ENCODE measurements at places on chromosomes 3 and 15.

- DNase-seq, result no peak
These were observed 103.0 kb downstream of the LARS2 start for GRCh38 chr3:45491344-45491743.

DNA sequence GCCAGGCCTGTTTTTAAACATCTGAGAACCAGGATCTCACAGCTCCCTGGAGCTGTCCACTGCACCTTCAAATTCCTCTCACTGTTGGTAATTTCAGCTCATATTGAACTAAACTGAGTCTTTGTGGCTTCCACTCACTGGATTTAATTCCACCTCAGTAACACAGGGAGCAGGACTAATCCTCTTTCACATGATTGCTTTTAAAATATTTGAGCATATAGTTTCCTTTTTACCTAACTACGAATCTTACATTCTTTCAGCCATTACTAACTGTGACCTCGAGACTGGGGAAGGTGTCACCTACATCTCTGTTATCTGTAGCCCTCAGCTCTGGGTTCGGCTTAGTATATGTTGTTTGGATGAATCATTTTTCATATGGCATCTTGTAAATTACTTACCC lies 194.3 kb upstream of the C2CD4B start:
- DNase-seq, result no peak

GRCh38 chr3:185242642-185243041 lies 11.2 kb downstream of the EHHADH start:
- DNase-seq, result no peak

DNA sequence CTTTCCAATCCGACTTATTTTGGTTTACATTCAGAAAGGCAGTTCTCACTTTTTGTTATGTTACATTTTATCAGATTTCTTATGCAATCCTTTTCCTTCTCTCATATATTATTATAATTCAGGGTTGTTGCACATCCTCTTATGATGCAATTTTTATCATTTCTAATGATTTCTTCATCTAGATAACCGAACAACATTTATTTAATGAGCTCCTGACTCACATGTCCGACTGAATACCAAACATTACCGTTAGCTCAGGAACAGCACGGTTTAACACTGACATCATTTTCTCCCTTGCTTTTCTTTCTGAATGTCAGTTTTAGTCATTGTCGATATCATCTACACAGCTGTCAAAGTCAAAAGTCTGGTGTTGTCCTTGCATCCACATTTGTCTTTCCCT lies 199.2 kb downstream of the BCHE start:
- DNase-seq, result no peak

GRCh38 chr15:64640146-64640871 lies 135.1 kb downstream of the RBPMS2 start:
- DNase-seq, result no peak

DNA sequence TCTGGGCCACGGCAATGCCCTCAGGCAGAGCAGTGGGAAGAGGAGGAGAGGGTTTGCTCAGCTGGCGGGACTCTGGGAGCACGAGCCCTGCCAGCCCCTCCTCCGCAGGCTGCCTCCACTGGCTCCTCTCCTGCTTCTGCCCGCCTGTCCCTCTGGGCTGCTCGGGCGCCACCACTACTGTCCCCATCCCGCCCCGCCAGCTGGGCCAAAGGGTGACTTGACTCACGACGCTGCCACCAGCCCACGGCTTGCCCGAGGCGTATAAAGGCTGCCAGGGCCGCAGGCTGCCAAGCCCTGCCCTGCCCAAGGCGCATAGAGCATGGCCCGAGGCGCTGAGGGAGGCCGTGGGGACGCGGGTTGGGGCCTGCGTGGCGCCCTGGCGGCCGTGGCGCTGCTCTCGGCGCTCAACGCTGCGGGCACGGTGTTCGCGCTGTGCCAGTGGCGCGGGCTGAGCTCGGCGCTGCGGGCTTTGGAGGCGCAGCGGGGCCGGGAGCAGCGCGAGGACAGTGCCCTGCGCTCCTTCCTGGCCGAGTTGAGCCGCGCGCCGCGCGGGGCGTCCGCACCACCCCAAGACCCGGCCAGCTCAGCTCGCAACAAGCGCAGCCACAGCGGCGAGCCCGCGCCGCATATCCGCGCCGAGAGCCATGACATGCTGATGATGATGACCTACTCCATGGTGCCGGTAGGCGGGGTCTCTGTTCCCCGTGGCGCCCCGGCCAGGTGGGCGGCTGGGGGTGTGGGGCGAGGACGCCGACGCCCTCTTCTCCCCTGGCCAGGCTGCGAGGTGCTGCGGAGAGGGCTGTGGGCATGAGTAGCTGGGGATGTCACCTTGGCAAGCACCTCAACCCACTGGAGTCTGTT lies at the start of gene GLDN:
GLDN (plus strand) TSS at position 290 of the 861 bp plus-strand sequence; CDS start at position 320, 30 bp downstream.
- DNase-seq, result no peak

DNA sequence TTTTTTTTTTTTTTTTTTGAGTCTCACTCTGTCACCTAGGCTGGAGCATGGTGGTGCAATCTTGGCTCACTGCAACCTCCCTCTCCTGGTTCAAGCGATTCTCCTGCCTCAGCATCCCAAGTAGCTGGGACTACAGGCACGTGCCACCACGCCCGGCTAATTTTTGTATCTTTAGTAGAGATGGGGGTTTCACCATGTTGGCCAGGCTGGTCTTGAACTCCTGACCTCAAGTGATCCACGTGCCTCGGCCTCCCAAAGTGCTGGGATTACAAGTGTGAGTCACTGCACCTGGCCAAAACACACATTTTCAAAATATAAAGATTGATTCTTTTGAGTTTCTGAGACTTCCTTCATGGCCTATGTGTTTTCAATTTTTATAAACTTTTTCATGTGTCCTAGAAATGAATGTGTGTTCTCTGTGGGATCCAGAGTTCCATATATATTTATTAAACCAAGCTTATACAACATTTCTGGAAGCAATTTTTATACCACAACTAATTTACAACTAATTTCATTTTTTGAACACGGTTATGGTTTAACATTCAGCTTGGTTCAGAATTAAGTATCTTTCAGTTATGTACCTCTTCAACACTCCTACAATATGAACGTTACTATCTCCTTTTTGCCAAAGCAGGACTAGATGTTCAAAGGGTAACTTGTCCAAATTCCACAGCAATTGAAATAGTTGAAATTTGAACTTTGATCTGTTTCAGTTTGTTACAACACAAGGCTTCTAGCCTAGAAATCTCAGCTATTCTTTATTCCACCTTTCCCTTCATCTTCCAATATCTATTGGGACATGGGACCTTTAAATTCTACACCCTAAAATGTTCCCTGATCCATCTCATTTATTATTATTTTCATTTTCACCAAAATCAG lies 1.5 kb downstream of the ACAD11 start:
- DNase-seq, result no peak

DNA sequence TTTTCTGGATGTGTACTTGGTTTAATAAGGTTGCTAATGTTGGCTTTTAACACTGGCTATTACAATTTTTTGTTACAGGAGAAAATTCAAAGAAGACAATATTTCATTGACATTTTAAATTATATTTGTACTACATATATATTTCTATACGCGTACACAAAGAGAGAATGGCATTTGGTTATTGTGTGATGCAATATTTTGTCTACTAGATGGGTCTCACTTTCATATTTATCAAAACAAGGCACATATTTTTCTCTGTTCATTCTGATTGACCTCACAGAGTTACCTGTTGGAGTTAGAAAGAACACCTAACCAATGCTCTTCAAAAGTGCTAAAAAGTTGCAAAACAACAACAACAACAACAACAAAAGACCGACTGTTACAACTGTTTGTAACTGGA lies 50.2 kb upstream of the VGLL3 start:
- DNase-seq, result no peak

- no peak for DNase-seq
These were observed 51.0 kb upstream of the ATOSA start for GRCh38 chr15:52730173-52730572.
